ENCODE measurements at places on chromosomes 3 and 15.

DNA sequence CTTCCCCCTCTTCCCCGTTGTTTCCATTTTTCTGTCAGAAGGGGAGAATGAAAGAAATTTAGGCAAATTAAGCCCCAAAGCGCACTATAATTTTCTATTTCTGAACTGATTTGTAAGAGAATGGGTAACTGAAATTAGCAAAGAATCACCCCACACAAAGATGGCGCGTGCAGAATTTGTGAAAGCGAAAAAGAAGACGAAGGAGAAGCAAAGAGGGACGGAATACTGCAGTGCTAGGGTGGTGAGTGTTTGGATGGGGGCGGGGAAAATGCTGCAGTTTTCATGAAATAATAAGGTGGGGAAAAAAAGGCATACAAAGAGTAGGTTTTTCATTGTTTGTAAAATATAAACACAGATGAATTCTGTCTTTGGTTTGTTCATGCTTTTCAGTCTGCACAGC lies 4.6 kb upstream of the CTNNB1 start:
- no peak for DNase-seq

DNA sequence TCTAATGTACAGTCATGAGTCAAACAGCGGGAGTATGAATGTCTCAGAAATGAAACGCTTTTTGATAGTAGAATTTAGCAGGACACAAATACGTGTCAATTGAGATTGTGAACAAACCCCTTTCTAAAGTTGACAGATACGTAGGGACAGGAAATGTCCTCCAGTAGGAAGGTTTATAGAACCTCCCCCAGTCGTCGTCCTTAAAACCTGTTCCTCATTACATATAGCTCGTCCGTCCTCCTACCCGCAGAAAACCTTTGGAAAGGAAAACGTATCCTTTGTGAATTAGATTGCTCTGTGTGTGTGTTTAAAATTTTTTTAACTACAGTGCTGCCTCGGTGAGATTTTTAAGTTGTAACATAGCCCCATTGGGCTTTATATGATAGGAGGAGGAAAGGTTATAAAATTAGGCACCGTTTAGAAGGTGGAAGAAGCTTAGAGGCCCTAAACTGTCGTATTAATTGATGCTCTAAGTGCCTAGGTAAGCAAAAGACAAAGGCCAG lies 4.1 kb downstream of the UBE2E1 start:
- no peak for DNase-seq

GRCh38 chr3:99568663-99569335 lies 69.6 kb upstream of the COL8A1 start:
- DNase-seq = no peak

GRCh38 chr3:71672340-71672739 lies 52.9 kb downstream of the EIF4E3 start:
- DNase-seq = no peak

GRCh38 chr3:4409415-4409814 lies 57.7 kb downstream of the SUMF1 start:
- no peak for DNase-seq

GRCh38 chr15:85625166-85625830 lies 169.4 kb downstream of the KLHL25 start:
- no peak for DNase-seq

Measured in stimulated activated CD4-positive, alpha-beta T cell treated with anti-CD3 and anti-CD28 coated beads, Interleukin-15, amount 100 ng/mL, for 1 hour (primary cell).